ENCODE measurements at places on chromosomes 4 and X.
A peak's percentile ranks its signal among the peaks of the same experiment; 100 is the strongest.

GRCh38 chr4:600850-601515, 24.4 kb upstream of the PDE6B start:
- no peak for DNase-seq

- DNase-seq: no peak
Measured at GRCh38 chrX:434946-435345, 48.2 kb upstream of the PPP2R3B start.

- no peak for DNase-seq
Measured at GRCh38 chrX:30027636-30028035, 187.7 kb upstream of the MAGEB2 start.

- DNase-seq: no peak
Measured at GRCh38 chrX:64192040-64192439, 13.5 kb downstream of the AMER1 start.

- DNase-seq: peak; percentile 33
Measured at GRCh38 chr4:92305148-92305877, 1.5 kb downstream of the GRID2 start.

DNA sequence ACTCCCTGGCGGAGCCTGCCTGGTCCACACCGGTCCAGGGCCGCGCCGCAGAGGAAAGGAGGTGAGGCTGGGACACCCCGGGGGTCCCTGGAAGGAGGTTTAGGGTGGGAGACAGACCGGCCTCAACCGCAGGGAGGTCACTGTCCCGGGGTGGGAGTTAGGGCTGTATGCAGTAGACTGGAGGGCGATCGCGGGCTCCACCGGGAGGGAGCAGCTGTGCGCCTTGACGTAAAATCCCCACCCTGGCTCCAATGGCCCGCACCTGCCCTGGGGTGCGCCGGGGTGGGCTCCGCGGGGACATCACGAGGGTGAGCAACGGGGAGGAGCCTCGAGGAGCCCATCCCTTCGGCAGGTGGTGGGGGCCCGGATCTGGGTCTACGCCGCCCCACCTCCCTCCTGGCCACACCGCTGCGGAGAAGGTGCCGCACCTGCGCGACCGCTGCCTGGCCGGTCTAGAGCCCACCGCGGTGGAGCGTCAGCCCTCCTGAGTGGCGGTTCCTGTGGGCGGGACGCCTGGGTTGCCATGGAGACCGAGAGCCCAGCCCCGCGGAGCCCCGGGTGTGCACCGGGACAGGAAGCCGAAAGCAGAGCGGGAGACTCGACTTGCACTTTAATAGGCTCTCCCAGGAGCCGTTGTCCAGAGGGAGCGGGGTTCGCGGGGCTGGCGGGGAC, 105.1 kb downstream of the ADRA2C start:
- no peak for DNase-seq

DNA sequence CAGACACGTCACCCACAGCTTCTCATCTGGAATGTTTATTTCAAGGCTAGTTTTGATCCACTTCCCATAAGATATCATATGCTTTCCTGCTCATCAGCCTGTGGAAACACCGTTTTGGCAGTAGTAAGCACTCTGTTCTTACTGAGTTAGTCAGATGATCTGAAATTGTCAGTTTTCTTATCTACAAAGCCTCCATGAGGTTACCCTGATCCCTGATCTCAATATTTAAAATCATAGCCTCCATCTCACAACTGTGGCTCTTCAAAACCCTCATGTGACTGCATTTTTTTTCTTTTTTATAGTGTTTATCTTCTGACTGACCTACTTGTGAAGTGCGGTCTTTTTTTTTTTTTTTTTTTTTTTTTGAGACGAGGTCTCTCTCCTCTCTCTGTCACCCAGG, 22.7 kb downstream of the BST1 start:
- DNase-seq: no peak

DNA sequence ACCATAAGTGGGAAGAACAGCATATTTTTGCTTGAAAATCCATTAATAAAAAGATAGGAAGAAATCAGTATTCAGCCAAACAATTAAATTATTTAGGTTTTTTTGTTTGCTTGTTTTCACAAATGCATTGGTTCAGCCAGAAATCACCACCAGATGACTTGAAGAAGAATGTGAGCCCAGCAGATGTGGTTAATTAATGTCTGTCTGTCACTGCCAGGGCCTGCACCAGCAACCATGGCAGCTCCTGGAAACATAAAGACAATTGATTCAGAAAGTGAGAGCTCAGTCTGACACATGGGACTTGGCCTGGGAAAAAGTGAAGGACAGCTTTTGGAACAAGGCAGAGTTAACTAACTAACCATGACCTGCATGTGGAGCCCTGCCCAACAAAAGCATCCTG, 74.0 kb downstream of the MAOB start:
- DNase-seq: no peak

DNA sequence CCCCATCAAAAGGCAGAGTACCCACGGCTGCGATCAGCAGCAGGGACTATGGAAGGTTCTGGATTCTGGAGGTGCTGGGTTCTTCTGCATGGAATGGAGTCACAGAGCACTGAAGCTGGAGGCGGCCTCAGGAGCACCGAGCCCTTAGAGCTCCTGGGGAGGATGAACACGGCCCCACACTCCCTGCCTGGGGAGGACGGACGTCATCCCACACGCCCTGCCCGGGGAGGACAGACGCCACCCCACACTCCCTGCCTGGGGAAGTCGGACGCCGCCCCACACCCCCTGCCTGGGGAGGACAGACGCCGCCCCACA, 9.9 kb downstream of the LRPAP1 start:
- no peak for DNase-seq

GRCh38 chrX:133399411-133399810, 15.9 kb downstream of the GPC4 start:
- DNase-seq: no peak

DNA sequence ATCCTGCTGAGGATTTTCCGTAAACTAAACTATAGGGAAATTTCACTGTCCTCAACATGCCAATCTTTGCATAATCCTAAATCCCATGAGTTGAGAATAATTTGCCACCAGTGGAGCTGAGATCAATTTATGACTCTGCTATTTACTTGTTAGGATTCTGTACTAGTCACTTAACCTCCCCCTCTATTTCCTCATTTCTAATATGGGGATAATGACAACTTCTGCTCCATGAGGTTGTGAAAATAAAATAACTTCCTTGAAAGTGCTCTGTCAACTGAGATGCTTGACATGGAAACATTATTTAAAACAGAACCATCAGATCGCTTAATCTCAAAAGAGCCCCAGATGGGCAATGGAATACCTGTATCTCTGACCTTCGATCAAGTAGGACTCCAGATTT, 2.6 kb upstream of the FGF16 start:
- DNase-seq: no peak

GRCh38 chr4:26476545-26476944, 13.7 kb downstream of the CCKAR start:
- DNase-seq: no peak

GRCh38 chr4:185726931-185727330, 85.1 kb downstream of the SORBS2 start:
- DNase-seq: peak; percentile 48

DNA sequence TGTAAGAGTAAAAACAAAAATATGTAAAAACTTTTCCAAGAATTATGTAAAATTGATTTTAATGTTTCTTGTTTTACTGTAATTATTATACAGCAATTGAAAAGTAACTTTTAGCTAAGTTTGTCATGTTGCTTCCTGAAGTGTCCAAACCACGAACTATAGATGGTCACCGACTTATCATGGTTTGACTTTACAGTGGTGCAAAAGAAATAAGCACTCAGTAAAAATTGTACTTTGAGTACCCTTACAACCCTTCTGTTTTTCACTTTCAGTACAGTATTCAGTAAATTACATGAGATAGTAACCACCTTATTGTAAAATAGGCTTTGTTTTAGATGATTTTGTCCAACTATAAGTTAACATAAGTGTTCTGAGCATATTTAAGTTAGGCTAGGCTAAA, 93.8 kb downstream of the SLC10A6 start:
- DNase-seq: no peak

GRCh38 chrX:10104958-10105658, 51.7 kb upstream of the CLCN4 start:
- DNase-seq: no peak

DNA sequence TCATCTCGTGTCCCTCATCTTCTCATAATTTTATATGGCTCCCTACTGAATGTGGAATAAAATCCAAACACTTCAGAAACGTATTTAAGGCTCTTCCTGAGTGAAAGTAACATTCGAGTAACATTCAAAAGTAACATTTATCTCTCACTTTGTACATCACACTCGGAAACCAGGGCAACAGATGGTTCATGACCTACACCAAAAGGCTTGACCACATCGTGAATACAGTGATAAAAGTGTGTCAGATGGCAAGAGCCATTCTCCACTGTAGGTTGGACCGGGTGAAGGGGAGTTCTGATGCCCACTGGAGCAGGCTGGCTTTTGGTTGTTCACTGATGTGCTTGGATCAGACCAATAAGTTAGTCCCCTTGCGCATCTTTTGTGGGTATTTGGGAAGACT, 5.6 kb upstream of the LIMCH1 start:
- no peak for DNase-seq

- DNase-seq: no peak
Measured at GRCh38 chr4:30125868-30126267, 594.3 kb upstream of the PCDH7 start.

- DNase-seq: no peak
Measured at GRCh38 chr4:41645728-41646390, 102.7 kb downstream of the PHOX2B start.

DNA sequence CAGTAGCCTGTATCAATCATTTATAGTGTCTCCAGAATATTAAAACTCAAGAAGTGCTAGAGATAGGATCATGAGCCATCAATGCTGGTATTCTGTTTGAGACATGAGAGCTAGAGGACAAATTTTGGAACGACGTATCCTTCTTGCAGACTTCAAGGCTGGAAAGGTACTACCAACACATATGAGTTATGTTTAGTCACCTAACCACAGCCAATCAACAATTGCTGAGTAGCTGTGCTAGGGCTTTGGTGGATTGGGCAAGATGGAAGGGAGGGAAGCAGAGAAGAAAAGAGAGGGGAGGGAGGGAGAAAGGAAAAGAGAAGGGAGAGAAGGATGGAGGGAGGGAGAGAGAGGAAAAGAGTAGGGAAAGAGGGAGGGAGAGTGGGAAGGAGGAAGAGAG, 21.6 kb upstream of the RAI2 start:
- DNase-seq: no peak

DNA sequence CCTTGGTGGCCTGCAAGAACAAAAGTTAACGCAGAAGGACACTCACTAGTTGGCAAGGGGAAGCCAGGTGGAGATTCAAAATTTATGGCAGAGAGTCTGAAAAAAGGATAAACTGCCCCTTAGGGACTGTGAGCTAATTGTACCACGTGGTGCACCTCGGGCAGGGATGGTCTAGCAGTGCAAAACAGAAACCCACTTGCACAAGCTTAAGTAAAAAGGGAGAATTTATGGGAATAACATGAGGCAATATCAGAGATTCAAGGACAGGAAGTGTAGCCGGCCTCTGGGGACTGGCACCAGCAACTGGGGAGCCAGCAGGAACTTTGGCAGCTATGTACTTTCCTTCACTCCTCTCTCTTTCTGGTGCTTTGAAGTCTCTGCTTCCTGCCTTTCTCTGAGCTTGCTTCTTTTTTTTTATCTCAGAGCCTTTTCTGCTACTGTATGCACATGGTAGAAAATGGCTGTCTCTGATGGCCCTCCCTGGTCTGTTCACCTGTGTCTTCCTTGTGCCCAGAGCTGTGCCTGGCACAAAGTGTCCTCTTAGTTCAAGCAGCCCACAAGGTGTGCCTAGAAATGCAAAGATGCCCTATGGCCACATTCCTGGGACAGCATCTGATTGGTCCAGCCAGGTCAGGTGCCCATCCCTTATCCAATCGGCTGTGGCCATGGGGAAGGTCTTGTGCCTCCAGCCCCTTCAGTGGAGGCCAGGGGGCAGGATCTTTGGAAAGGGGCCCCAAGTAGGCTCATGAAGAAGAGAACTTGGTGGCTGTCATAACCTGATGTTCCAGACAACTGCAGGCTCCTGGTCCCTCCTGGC, 114.8 kb upstream of the ATP6AP2 start:
- peak; percentile 9 for DNase-seq

- peak; percentile 16 for DNase-seq
Measured at GRCh38 chrX:23008431-23009099, 8.8 kb downstream of the DDX53 start.

DNA sequence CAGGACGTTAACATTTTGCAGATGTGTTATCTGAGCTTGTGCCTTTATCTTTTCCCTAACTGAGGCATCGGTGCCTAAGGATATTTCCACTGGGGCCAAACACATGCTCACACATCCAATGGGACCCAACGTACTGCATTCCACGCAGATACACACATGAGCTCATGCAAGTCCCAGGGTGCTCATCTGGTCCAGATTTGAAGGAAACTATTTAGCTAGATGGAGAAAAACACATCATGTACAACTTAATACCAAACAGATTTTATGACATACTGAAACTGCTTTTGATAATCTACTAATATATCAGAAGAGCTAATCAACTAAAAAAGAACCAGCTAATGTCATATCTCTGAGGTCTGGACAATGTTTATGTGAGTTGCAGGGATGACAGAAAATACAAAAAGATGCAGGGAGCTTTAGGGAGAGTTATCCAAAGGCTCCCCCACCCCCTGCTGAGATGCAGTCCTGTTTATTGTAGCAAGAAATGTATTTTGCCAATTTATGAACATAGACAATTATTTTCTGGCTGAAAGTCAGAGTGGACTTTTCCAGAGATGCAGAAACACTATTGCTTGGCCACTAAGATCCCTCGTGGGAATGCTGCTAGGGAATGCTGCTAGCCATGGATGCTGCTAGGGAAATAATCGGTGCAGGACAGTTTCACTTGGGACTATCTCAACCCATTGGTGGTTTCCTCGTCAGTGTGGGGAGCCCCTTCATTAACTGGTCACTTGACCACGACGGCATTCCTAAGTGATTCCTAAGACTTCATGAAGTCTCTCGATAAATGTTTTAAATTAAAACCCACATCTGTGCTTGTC, 172.8 kb downstream of the SMIM20 start:
- DNase-seq: peak; percentile 39

- DNase-seq: no peak
Measured at GRCh38 chr4:13542577-13543031, 1.7 kb downstream of the NKX3-2 start.

DNA sequence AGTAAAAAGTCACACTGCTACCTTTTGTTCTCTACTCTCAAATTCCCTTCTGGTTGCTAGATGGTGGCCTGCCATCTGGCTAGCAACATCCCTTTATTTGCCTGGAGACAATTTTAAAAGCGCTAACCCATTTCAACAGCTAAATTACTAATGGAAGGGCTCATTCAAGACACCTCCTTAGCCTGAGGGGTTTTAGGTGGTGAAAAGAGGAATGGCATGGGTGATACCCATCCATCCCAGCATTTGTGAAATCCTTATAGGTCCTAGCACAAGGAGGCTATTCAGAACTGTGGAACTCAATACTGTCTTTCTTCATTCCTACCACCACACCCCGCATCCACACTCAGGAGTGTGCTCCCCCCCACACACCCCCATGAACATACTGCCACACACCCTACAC, 33.5 kb downstream of the ARHGEF9 start:
- no peak for DNase-seq

Data from fibroblast of skin of abdomen (primary cell).